ENCODE measurements at places on chromosomes 2 and 18.

DNA sequence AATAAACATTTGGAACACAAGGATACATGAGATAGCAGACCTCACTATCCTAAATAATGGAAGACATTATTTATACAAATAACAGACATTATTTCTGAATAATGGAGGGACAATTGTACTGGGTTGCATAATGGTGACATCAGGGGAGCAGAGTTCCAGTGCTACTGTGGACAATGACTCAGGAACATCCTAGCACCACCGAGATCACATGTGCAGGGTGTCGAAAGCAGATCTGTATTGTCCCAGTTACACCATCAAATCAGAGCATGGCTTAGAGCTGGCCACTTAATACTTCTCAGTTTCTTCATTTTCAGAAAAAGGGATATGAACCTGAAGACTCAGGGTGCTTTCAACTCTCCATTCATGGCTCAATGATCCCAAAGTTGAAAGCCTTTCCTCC lies 249.1 kb upstream of the RBMS1 start:
- no peak for DNase-seq

- DNase-seq = no peak
These were observed 261.1 kb upstream of the FN1 start for GRCh38 chr2:215697003-215697402.

- no peak for DNase-seq
These were observed 248.5 kb downstream of the TMEM182 start for GRCh38 chr2:103010306-103010705.

DNA sequence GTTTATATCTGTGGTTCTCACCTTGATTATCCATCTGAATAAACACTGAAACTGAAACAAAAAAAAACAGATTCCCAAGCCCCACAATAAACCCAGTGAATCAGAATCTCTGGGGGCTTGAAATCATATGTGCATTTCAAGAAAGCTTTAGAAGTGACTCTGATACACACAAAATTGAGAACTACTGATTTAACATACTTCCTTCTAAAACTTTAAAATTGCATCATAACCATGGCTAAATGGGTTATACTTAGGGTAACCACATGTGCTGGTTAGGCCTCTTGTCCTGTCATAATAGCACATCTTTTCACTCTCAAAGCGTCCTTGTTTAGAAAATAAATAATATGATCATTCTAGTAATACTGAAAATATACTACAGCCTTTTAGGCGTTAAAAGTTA lies 100.9 kb downstream of the ATAD2B start:
- DNase-seq = no peak

- peak; percentile 53 for DNase-seq
These were observed 430.2 kb downstream of the SETBP1 start for GRCh38 chr18:45110577-45111501.

DNA sequence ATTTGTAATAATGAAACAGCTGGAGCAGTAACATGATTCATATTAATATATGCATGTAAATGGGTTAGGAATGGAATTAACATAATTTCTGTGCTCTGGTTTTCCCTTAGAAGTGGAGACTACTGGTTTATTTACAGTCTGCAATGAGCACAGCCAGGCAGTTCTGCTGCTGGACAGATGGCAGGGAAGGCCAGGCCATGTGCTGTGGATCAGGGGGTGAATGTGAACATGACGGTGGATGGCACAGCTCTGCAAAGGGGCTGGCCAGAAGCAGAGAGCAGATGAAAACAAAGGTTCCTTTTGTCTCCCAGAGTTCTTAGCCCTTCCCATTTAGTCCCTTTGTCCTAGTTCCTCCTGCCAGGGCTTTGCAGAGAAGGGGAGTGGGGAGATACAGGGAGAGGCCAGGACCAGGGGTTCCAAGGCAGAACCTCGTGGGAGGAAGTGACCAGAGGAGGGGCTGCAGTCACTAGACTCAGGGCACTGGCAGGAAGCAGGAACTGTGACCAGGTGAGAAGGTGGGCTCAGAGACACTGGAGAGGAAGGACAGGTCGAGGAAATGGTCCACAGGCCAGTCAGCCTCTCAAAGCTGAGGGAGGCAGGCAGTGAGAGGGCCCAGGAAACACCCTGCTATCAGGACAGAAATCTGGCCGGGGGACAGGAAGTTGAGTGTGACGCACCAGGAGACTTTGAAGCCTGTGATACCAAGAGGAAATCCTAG lies 112.9 kb upstream of the ATP8B1 start:
- peak; percentile 42 for DNase-seq

DNA sequence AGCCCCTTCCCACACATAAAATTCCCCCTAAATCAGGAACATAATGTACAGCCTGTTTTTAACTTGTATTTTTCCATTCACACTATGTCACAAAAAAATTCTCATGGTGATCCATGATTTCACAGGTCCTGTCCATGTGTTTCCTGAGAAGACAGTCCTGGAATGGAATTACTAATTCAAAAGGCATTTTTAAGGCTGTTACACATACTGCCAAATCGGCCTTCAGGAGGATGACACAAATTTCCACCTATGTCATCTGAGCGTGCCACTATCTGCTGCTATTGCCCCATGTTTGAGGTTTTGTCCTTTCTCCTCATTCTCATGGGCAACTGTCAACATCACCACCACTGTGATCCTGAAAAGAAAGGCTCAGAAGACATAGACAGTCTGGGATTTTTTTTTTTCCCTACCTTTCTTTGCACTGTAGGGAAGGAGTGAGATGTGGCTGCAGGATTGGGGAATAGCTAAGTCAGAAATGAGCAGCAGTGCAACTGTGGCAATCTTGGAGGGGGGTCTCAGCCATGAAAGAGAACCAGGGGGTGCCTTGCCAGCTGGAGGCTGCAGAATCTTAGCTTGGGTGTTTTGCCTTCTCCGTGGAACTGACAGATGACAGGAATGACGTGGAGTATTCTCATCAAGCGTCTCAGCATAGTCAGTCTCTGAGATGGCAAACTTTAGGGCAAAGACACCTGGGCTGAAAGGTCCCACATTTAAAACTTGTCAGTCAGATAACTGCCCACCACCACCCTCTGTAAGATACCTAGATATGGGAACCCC lies 73.4 kb downstream of the MARCHF4 start:
- peak; percentile 88 for DNase-seq

DNA sequence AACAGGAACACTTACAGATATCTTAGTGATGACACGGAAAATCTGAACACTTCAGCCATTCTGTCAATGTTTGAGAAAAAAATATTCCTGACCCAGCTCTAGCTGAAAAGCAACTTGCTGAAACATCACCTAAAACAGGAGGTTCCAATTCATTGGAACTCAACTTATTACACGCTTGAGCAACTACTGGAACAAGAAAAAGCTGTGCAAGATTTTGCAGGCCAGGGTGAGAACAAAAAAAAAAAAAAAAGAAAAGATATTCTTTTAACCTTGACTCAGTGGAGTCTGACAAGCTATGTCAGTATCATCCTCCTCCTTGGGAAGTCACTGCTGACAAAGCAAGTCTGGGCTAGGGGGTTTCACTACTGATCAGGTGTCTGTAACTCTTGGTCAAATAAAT lies 351.0 kb downstream of the SS18 start:
- DNase-seq = no peak

DNA sequence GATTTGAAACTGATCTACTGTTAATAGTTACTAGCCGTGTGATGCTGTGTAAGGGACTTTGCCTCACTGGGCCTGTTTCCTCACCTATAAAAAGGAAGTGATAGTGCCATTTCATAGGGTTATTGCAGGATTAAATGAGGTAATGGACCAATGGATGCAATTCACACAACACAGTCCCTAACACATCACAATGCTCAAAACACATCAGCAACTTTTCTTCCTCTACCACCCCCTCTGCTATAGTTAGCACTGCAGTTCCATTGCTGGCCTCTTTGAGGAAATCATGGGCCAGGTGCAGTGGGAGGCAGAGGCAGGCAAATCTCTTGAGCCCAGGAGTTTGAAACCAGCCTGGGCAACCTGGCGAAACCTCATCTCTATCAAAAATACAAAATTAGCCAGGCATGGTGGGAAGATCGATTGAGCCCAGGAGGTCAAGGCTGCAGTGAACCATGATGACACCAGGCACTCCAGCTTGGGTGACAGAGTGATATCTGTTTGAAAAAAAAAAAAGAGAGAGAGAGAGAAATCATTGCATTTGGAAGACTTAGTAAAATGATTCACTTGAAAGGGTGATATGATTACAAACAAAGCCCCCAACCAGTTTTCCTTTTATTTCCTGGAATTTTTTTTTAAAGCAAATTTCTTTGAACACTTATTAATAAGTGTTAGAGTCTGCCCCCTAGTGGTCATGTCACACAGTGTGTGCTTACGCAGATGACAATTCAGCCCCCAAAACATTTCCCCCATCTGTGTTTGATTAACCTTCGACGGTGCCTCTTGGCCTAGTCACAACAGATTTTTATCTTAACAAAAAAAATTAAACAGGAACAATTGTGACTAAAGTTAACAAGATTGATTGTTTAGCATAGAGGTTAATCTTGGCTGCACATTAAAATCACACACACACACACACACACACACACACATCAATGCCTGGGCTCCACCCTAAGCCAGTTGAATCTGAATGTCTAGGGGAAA lies 88.6 kb upstream of the BCL11A start:
- peak; percentile 28 for DNase-seq
